ENCODE measurements at places on chromosomes 6 and 20.

DNA sequence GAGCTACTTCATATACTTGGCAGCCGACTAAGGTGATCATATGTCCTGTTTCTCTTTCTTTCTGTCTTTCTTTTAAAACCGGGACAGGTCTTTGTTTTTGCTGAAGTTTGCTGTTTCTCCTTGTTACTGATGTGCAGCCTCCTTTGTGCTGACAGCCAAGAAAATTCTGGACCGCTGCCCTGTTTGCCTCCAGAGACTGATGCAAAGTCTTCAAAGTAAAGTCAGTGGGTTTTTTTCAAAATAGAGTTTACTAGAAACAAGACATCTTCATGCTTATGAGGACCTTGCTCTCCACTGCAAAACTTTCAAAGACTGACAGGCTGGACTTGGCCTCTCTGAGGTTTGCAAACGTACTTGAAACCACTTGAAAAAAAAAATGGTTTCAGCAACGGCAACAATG, 510.5 kb upstream of the MAP3K7 start:
- DNase-seq: no peak

GRCh38 chr6:37704923-37705238, 7.2 kb upstream of the MDGA1 start:
- no peak for DNase-seq

DNA sequence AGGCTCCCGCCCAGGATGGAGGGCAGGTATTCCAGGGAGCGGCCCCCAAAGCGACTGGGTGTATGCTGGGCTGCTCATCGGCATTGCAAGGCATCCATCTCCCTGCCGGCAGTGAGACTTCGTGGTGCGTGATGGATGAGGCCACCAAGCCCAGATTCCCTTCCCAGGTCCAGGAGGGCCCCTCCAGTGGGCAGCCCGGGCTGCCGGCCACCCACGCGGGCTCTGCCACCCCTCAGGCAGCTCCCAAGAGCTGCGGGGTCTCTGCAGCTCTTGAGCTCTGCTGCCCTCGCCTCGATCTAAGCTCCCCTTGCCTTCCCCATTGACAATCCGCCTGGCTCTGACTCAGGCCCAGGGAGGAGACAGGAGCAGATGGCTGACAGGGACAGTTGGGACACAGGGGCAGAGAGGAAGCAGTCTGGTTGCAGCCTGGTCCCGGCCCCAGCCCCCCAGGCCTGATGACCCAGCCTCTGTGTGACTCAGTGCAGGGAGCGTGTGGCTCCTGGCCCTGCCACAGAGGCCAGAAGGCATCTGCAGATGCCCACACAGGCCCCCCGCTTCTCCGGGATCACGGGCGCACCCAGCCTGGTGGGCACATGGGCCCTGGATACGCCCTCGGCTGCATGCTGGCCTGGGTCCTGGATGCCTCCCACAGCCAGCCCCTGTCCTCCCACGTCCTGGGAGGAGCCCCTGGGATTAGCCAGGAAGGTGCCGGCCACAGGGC, 33.0 kb downstream of the SLCO4A1 start:
- DNase-seq: peak; percentile 94

- DNase-seq: no peak
These were observed 9.2 kb upstream of the C6orf141 start for GRCh38 chr6:49541210-49541724.

DNA sequence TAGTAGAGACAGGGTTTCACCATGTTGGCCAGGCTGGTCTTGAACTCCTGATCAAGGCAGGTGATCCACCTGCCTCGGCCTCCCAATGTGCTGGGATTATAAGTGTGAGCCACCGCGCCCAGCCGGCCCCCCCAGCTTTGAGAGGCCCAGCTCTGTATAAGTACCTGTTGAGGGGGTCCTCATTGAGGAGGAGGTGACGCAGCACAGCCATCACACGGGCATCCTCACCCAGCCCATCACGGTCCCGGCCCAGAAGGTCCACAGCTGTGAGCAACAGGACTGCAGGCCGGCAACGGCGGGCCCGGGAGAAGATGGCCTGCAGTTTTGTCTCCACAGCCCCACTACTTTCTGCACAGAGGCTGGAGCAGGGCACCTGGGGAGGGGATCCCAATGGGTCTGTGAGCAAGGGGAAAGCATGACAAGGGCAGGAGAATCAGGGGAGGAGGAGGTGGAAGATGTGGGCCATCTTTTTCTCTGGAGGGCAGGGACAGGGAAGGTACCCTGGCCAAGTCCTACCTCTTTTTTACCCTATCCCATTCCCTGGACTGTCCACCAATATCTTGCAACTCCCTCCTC, 7.7 kb downstream of the GNMT start:
- DNase-seq: no peak

DNA sequence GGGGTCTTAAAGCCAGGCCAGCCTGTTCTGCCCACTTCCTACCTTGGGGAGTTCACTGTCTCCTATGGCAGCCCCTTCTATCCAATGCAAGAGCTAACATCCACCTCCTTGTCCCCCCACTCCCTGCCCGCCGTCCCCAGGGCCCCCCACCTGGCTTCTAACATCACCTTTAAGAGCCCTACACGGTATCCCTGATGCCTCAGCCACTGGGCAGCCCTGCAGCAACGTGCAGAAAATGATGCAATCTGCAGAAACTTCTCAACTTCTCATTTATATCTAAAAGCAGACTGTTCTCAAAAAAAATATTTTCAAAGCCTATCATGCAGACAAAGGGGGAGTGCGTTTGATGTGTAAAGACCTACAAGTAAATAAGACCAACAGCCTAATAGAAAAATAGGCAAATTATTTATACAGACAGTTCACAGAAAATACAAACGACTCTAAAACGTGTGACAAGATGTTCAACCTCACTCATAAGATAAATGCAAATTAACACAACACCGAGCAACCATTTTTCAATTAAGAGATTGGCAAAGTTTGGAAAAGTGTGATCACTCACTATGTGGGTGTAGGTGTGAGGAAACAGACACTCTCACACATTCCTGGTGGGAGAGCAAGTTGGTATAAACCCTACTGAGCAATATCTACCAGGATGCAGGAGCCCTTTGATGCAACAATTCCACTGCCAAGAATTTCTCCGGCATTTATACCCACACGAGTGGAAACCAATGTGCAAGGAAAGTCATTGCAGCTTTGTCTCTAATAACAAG, 15.1 kb upstream of the HCK start:
- DNase-seq: peak; percentile 68

DNA sequence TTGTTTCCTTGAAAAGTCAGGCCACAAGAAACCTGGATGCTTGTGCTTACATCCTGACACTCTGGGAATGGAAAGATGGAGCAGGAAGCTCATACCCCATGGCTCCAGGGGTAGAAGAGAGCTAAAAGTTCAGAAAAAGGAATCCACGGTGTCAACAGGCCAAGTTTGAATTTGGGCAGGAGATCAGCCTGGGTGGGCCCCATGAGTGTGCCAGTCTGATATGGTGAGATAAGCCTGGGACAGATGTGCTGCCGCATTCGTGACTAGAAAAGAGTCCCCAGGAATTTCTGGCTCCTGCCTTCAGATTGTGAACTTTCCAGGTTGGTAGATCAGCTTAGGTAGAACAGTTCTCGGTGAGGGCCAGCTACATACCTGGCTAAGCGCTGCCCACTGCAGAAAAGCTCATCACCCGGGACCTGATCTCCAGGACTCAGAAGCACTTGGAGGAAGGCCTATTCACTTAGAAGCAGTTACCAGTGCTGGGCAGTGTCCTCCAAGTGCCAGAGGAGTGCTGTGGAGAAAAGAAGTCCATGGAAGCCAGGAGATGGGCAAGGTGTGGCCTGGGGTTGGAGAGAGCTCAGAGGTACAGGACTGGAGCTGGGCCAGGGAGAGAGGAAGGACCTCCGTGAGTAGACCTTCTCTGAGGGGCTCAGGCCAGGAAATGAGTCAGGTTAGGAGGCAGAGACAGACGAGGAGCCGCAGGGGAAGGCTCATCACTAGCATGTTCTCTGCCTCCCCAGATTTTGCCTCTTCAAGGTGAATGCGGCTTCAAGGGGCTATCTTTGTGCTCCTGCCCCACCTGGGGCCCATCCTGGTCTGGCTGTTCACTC, at the start of gene TSPO2:
Gene TSPO2, plus strand, starts transcription at position 242 of the 830 bp plus-strand sequence. Its CDS starts 519 bp downstream, at position 761.
- DNase-seq: no peak

DNA sequence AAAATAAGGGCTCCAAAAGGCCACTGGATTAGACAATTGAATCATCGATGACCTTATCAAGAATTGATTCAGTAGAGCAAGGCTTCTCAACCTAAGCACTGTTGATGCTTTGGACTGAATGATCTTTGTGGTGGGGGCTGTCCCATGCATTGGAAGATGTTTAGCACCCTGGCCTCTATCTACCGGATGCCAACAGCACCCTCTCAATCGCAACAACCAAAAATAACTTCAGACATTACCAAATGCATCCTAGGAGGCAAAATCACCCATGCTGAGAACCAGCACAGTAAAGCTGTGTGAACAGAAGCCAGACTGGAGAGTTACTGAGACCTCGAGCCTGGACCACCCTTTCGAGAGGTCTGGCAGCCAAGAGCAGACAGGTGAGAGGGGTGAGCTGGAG, 67.5 kb downstream of the TBC1D7 start:
- no peak for DNase-seq

DNA sequence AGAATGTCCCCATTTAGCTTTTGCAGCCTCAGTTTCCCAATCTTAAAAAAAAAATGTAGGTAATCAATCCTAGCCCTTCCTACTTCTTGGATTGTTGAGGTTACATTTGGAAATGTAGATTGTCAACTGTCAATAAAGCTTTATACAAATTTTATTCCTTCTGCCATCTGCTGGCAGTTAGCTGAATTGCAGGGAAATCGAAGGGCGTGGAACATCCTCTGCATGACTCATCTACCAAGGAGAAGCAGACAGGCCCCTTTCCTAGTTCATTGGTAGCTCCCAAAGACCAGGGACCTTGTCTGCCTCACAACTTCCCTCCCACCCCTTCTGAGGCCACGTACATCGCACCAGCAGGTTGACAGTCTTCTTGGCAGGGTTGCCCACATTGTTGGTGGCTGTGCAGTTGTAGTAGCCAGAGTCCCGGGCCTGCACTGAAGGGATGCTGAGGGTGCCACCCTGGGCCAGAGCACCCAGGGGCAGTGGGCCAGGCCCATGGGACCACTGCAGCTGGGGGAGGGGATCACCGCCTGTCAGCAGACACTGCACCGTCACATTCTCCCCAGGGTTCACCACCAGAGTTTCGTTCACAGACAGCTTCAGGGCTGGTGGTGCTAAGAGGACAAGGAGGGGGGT, 43.6 kb downstream of the MDGA1 start:
- DNase-seq: peak; percentile 78

DNA sequence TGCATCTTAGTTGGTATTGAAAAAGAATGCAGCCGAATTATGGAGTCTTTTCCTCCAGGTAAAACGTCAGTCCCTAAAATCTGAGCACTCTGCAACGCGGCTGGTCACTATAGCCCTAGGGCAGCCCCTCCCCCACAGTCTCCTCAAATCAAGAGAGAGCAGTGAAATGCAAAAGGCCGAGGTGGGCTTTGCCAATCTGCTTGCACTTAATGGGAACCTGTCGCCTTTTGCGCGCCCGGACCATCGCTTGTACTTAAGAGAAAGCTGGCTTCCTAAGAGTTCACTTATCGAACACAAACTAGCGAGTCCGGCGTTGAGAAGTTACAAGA, 447 bp downstream of the MCM3 start:
- DNase-seq: no peak

- no peak for DNase-seq
These were observed 59.2 kb upstream of the ADGRB3 start for GRCh38 chr6:68575765-68576439.

- DNase-seq: no peak
These were observed 492.6 kb downstream of the CD83 start for GRCh38 chr6:14610141-14610540.

DNA sequence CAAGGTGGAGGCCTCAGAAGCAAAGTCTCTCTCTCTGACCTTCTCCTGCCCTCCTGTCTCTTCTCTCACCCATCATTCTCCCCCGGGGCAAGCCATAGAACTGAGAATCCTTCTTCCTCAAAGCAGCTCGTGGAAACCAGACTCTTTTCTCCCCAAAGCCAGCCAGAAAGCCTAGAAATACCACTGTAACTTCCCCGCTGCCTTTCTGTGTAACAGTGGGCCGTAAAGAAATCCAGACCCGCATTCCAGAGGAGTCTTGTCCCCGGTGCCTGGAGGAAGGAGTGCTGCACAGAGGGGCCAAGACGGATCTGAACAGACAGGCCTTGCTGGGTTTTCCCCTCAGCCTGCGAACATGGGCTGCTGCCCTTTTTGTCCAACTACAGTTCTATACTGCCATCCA, 977 bp upstream of the SLC22A2 start:
- DNase-seq: no peak

GRCh38 chr20:1874450-1875182, 20.6 kb upstream of the SIRPA start:
- peak; percentile 87 for DNase-seq

DNA sequence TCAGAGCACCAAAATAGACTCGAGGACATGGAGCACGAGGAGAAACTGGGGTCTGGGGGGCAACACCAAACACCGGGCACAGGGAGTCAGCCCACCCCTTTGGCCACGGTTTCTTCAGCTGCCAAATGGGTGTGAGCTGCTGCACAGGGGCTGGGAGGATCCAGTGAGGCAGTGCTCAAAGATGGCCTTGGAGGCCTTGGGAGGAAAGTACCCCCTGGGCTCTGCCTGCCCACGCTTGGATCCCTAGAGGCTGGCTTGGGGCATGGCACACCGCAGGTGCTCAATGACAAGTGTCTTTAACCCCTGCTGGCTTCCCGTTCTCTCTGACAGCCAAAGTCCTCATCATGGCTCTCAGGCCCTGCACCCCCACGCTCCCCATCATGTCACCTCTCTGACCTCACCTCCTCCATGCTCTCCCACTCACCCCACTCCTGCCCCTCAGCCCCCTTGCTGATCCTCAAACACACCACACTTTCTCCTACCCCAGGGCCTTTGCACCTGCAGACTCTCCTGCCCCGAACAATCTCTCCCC, 190.3 kb downstream of the ANKRD60 start:
- no peak for DNase-seq

DNA sequence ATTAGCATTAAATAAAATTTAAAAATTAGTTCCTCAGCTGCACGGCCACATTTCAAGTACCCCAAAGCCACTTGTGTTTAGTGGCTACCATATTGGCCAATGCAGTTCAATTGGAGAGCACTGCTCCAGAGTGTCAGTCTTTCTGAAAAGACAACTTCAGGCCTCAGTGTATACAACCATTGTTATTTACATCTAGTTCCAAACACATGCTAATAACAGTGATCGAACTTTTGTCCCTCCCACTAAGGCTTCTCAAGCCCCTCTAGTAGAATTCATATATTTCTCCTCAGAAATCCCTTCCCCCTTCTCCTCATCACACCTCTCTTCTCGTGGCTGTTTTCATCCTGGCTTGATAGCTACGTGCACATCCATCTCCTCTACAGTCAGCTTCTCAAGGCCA, 32.9 kb downstream of the HIVEP2 start:
- no peak for DNase-seq

DNA sequence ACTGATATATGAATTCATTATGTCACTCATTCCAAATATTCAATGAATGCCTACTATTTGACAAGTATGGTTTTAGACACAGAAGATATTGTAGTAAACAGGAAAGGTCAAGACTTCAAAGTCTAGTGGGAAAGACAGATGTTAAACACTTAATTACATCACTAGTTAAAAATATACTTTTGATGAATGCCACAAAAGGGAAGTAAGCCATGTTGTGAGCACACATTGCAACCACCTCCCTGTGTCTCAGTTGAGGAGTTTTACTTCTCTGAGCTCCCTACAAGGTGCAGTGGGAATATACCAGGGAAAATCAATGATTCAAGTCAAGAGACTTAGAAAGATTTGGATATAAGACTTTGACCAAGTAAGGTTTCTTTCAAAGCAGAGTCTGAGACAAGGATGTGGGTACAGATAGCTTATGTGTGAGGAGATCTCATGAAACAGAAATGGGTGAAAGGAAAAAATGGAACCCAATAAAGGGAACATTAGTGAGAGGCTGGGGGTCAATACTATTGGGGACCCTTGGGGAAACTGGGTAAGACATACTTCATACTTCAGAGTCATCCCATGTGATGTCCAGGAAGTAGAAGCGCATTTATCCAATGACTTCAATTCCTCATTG, 503.7 kb downstream of the KIF16B start:
- DNase-seq: peak; percentile 84
